ENCODE measurements at places on chromosomes 16 and 17.

- no peak for DNase-seq
Observed at GRCh38 chr16:2924901-2925755, 13.4 kb downstream of the FLYWCH1 start.

- no peak for DNase-seq
Observed at GRCh38 chr16:4373356-4373908, 1.8 kb downstream of the VASN start.

GRCh38 chr16:71524566-71525553, 1.4 kb upstream of the CHST4 start:
- no peak for DNase-seq

DNA sequence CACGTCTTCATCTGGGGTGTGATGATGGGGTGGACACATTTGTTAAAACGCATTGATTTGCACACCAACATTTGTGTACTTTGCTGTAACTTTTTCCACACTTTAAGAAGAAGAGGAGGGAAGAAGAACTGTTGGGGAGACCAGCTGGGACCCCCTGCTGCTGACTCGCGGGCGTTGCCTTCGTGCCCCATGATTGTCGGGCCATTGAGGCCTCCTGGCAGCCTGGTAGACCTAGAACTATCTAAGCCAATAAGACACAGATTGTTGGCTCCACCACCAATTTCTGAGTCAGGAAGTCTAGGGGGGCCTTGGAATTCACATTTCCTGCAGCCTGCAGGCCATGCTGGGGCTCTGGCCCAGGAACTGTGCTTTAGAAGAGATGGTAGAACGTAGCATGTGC, 105.5 kb downstream of the TNFRSF13B start:
- DNase-seq, result no peak
